ENCODE measurements at places on chromosomes 3 and 15.

DNA sequence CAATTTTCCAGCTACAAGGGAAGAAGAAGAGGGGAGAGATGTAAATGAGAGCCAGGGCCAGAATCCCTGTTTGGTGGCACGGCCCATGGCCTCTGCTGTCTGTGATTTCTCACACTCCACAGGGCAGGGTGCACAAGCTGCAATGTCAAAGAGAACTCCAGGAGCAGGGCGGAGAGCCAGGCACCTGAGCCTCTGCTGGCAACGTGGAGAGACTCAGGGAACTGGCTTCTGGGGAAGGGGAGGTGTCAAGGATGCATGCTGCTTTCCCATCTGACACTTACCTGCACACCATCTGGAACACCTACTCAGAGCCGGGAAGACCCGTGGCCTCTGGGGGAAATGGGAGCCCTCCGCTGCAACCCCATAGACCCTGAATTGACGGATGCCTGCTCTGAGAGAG lies 507.5 kb upstream of the NR2F2 start:
- no peak for DNase-seq

DNA sequence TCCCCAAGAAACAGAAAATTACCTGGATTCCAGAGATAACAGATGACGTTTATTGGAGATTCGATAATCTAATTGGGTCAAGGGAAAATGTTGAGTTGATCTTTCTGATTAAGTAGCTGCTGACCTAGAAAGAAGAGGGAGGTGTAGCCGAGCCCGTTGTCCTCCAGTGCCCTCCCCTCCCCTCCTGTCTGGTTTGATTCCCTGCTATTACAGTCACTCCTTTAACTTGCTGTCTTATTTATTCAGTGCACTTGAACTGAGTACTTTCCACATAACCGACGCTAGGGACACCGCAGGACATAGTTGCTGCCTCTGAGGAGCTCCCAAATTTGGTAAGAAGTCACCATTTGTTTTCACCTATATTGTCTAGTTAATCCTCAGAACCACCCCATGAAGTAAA lies 103.7 kb downstream of the AQP9 start:
- no peak for DNase-seq

- DNase-seq = no peak
Observed at GRCh38 chr15:40936709-40937666, 7.8 kb downstream of the DLL4 start.

DNA sequence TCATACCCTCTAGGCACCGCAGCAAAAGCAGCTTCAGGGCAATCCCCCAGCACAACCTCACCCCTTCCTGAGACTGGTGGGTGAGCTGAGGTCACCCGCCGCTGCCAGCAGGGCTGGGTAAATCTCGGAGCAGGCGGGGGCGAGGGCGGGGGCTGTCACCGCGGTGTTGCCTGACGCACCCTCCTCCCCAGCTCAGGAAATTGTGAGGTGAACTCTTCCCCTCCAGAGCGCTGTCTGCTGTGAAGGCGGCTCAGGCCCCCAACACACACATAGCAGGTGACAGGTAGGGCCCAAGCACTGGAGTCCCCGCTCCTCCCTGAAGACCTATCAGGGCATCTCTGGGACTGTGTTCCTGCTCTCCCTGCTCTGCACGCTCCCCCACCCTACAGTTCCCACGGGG lies 30.2 kb upstream of the FURIN start:
- DNase-seq = peak; percentile 49

GRCh38 chr3:185400866-185401265 lies 37.9 kb downstream of the MAP3K13 start:
- no peak for DNase-seq

GRCh38 chr3:136645915-136646314 lies 106.3 kb downstream of the STAG1 start:
- DNase-seq = no peak

DNA sequence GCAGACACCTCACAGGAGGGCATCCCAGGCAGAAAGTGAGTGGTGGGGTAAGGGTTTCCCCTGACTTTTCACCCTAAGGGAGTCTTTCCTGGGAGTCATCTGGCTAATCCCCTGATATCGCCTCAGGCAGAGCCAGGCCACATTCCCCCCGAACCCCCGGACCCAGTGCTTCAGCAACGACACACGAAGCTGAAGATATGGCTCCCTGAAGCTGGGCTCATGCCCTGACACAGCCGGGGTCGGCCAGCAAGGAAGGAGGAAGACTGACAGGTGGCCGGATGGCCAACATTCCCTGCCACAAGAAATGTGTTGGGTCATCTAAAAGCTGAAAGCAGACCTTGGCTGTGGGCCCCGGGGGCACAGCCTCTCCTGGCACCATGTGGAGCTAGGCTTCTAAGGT lies 14.4 kb downstream of the CHST13 start:
- no peak for DNase-seq

GRCh38 chr3:38960953-38961622 lies 90.7 kb downstream of the SCN11A start:
- DNase-seq = peak; percentile 43

DNA sequence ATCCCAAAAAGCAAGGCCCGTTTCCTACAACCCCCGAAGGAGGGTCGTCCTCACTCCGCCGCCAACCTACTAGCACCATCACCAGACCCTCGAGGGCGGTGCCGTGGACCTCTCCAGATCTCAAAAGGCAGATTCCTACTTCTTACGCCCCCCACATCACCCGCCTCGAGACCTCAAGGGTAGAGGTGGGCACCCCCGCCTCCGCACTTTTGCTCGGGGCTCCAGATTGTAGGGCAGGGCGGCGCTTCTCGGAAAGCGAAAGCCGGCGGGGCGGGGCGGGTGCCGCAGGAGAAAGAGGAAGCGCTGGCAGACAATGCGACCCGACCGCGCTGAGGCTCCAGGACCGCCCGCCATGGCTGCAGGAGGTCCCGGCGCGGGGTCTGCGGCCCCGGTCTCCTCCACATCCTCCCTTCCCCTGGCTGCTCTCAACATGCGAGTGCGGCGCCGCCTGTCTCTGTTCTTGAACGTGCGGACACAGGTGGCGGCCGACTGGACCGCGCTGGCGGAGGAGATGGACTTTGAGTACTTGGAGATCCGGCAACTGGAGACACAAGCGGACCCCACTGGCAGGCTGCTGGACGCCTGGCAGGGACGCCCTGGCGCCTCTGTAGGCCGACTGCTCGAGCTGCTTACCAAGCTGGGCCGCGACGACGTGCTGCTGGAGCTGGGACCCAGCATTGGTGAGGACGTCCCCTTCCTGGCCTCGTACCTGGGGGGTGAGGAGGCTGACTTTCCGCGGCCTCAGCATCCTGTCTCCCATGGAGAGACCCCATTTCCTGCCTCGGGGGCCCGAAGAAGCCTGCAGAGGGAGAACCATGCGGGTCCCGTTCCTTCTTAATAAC lies at the start of gene MYD88:
MYD88 (plus strand) TSS at position 313 of the 842 bp plus-strand sequence; CDS start at position 353, 40 bp downstream.
- peak; percentile 86 for DNase-seq

- DNase-seq = no peak
Observed at GRCh38 chr15:78682004-78682651, 41.1 kb upstream of the CHRNB4 start.

GRCh38 chr3:27986234-27986879 lies 255.1 kb upstream of the CMC1 start:
- no peak for DNase-seq

DNA sequence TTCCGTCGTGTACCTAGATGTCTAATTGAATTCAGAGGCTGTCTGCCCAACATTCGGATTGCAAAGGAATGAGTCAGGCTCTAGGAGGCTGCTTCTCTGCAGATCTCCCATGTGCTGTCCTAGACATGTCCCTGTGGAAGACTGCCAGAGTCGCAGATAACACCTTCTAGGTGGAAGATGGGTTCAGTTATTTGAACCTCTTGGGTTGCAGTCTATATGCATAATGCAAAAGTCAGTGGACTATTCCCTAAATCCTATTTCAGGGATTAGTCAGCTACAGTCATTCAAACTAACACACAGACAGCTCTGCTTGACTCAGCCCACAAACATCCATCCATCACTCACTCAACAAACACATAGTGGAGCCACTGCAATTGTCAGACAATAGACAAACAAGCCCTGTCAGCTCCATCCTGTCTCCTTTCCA lies 300.0 kb upstream of the CTNNB1 start:
- no peak for DNase-seq

GRCh38 chr3:121957674-121958415 lies 63.6 kb downstream of the SLC15A2 start:
- no peak for DNase-seq

DNA sequence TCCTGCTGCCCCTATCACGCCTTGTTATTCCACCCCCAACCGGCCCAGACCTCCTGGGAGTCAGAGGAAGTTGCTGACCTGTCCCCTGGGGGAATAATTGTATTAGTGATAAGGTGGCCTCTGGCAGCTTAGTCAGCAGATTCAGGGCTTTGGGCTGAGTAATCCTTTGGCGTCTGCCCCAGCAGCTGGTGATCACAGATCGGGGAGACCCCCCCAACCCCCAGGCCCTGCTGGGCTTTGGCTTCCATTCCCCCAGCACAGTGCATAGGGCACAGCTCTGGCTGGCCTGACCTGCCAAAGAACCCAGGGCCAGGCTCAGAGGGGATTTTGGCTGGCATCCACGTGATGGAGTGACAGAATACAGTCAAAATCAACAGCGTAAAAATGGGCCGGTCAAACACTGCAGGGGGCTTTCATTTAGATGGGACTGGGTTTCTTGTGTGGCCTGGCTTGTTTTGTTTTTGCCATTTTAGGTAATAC lies 3.9 kb upstream of the NR2E3 start:
- no peak for DNase-seq

DNA sequence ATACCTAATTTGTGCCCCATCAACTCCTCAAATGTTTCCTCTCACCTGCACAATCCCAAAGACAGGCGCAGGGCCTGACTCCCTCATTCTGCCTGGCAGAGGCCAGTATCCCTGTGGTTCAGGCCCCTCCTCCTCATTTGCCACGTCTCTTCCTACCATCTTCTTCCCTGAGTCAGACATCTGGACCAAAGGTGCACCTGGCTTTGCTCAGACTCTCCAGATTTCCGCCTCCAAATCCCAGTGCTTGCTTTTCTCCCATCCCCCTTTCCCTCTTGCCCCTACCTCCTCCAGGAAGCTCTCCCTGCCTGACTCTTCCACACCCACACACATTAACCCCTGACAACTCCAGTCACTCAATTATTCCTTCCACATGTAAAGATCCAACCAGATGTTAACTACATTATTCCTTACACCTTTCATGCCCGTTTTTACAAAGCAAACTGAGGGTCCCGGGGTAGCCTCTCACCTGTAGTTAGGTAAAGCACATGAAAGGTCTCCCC lies 19.6 kb downstream of the SEMA7A start:
- no peak for DNase-seq

- no peak for DNase-seq
Observed at GRCh38 chr3:186825872-186826409, 16.6 kb upstream of the ADIPOQ start.

- DNase-seq = peak; percentile 92
Observed at GRCh38 chr3:42880601-42881451, 5.1 kb upstream of the CYP8B1 start.

DNA sequence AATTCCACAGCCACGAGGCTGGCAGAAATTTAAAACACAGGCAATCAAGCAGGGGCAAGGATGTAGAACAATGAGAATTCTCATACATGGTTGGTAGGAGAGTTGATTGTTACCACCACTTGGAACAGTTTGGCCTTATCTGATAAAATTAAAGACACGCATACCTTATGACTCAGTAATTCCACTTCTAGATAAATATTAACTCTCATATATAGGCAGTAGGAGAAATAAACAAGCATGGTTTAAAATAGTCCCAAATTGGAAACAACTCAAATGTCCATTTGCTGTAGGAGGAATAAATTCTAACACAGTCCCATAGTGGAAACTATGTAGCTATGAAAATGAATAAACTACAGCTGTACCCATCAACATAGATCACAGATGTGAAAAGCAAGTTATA lies 42.3 kb upstream of the USP3 start:
- DNase-seq = no peak

DNA sequence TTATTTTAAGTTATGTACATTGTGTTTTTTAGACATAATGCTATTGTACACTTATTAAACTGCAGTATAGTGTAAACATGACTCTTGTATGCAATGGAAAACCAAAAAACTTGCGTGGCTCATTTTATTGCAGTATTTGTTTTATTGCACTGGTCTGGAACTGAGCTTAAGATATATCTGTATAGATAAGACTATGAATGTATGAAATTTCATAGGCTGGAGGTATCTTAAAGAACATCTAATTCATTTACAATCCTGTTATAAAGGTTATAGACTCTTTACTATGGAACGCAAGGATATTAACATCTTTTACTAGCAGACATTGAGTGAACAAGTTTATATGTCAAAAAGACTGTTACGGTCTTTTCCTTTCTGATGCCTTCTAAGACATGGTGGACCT lies 459.4 kb downstream of the IL5RA start:
- DNase-seq = no peak

GRCh38 chr3:135982404-135982761 lies 16.9 kb downstream of the PPP2R3A start:
- DNase-seq = no peak

GRCh38 chr3:115590873-115591272 lies 32.4 kb upstream of the GAP43 start:
- DNase-seq = no peak

DNA sequence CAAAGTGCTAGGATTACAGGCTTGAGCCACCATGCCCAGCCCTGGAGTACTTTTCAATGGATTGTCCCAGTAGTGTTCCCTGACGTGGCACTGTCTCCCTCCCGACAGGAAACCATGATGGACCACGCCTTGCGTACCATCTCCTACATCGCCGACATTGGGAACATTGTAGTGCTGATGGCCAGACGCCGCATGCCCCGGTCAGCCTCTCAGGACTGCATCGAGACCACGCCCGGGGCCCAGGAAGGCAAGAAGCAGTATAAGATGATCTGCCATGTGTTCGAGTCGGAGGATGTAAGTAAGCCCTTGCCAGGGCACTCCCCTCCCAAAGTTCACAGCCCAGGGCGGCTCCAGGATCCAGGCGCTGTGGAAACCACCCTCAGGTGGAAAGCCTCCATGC lies 168.1 kb downstream of the NSMCE3 start:
- no peak for DNase-seq

GRCh38 chr3:10437272-10437994 lies 68.0 kb downstream of the ATP2B2 start:
- DNase-seq = peak; percentile 30

DNA sequence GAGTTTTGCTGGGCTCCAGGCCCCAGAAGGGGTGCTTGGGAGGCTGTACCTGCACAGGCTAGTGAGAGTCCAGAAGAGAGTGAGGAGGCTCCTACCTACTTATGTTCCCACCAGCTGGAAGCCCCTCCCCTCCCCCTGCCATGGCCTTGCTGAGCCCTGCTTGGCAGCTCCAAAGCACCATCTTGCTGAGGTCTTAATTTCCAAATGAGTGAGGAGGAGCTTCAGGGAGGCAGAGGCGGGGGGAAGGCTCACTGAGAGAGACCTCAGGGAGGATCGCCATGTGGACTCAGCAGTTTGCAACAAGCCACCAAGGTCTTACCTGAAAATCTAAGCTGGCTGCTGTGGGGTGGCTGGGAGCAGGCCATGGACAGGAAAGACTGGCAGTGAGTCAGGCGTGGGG lies 8.7 kb upstream of the CACNA2D2 start:
- no peak for DNase-seq

GRCh38 chr3:36557021-36557707 lies 176.9 kb downstream of the STAC start:
- peak; percentile 33 for DNase-seq

DNA sequence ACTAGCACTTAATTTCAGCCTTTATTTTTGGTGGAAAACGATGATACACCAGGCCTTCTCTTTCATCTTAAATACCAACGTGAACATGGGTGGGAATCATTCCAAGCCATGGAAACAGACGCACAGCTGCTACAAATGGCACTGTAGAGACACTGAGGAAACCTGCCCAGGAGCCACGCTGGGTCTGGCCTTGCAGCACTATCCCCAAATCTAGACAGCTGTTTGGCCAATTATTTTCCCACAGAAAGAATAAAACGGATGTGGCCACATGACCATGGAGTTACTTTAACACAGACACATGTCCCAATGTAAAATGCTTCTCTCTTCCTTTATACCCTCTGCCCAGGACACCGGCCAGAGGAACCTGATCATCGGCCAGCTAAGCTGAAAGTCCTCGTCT lies 83.6 kb upstream of the OCA2 start:
- no peak for DNase-seq
